MG63 (cell line): ENCODE measurements at places on chromosomes 2 and 18. TPM values are rescaled to one million over a fixed set of nuclear protein-coding genes. Genes with fewer than 3 reads are reported as not detected.

DGUOK gene
- total RNA-seq = 28.4 and 51.8 TPM in 2 replicates

KCNS3 gene
- total RNA-seq = 5.2 and 10.7 TPM in 2 replicates

RRM2 gene
- 31.3 and 33.2 TPM in 2 replicates for total RNA-seq

DNA sequence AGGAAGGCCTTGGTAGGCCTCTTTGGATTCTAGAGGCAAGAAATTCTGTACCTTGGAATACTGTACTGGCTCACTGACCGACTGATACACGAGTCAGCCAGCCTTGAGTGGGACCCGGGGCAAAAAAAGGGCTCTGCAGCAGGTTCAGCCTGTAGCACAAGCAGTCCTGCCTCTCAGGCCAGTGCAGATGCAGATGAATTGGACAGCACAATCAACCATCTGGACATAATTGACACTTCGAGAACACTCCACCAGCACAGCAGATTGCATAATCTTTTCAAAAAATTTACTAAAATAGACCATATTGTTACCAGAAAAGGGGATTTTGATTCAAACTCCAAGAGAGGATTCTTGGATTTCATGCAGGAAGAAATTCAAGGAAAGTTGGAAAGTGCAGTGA, 241.6 kb downstream of the RPIA start:
- DNase-seq = no peak

DNA sequence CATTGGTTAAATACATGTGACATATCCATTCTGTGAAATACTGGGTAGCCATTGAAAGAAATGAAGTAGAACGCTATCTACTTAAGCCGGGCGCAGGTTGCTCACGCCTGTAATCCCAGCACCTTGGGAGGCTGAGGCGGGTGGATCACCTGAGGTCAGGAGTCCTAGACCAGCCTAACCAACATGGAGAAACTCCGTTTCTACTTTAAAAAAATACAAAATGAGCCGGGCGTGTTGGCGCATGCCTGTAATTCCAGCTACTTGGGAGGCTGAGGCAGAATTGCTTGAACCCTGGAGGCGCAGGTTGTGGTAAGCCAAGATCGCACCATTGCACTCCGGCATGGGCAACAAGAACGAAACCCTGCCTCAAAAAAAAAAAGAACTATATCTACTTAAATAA, 45.7 kb upstream of the ASPRV1 start:
- DNase-seq = no peak
